Daoy (cell line): ENCODE measurements at places on chromosomes 13 and 19. TPM values are rescaled to one million over a fixed set of nuclear protein-coding genes. Genes with fewer than 3 reads are reported as not detected.

CLEC11A gene
- 47.6 and 56.9 TPM in 2 replicates for total RNA-seq

MAP1S gene
- total RNA-seq = 11.4 TPM in 2 replicates

MBD3L2 gene
- not detected in 2 replicates for total RNA-seq

CGB2 gene
- total RNA-seq = 2.2 TPM in 1 of 2 replicates, not detected in the other

FOXA3 gene
- 2.1 and 2.6 TPM in 2 replicates for total RNA-seq

FUT2 gene
- not detected in 2 replicates for total RNA-seq

CYP4F8 gene
- not detected in 2 replicates for total RNA-seq

ADM5 gene
- total RNA-seq = 0.27 and 0.40 TPM in 2 replicates

DMKN gene
- total RNA-seq = 38.1 and 54.3 TPM in 2 replicates

ZNF575 gene
- total RNA-seq = not detected in 2 replicates

TTC9B gene
- total RNA-seq = not detected in 2 replicates

TMPRSS9 gene
- total RNA-seq = not detected in 2 replicates

RYR1 gene
- 0.03 and 0.11 TPM in 2 replicates for total RNA-seq

ELSPBP1 gene
- total RNA-seq = not detected in 2 replicates

KLK11 gene
- not detected in 2 replicates for total RNA-seq

KIR3DL2 gene
- not detected in 2 replicates for total RNA-seq

LGI4 gene
- total RNA-seq = not detected in 2 replicates

WDR88 gene
- not detected in 2 replicates for total RNA-seq

CD22 gene
- not detected in 2 replicates for total RNA-seq

IGFL3 gene
- not detected in 2 replicates for total RNA-seq

ODAD3 gene
- total RNA-seq = not detected in 2 replicates

N4BP2L1 gene
- 0.34 TPM in 1 of 2 replicates, not detected in the other for total RNA-seq

TMIGD2 gene
- total RNA-seq = not detected in 2 replicates

NAPSA gene
- total RNA-seq = not detected in 2 replicates

TEX101 gene
- not detected in 2 replicates for total RNA-seq

DPF1 gene
- 5.3 and 6.4 TPM in 2 replicates for total RNA-seq

MYO1F gene
- total RNA-seq = 0.24 TPM in 1 of 2 replicates, not detected in the other
